ENCODE measurements at places on chromosomes 1 and 21.
A peak's percentile ranks its signal among the peaks of the same experiment; 100 is the strongest.

GRCh38 chr1:108817016-108817415, 39.9 kb downstream of the AKNAD1 start:
- peak; percentile 43 for DNase-seq

DNA sequence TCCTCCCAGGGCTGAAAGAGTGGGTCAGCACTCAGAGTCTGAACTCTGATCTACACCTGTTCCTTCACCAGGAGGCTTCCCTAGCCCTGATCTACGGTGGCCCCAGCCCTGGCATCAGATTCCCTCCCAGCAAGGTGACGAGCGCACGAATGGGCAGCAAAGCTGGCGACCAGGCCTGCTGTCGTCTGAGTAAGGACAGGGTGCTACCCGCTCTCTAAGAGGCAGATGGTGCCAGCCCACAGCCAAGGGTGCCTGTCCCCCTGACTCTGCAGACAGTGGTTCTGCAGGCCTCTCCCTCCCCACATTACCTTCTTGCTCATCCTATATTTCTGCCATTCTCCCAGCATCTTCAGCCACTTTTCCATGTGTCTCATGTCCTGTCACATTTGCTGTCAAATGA, 10.3 kb upstream of the SMYD3 start:
- DNase-seq, result no peak

DNA sequence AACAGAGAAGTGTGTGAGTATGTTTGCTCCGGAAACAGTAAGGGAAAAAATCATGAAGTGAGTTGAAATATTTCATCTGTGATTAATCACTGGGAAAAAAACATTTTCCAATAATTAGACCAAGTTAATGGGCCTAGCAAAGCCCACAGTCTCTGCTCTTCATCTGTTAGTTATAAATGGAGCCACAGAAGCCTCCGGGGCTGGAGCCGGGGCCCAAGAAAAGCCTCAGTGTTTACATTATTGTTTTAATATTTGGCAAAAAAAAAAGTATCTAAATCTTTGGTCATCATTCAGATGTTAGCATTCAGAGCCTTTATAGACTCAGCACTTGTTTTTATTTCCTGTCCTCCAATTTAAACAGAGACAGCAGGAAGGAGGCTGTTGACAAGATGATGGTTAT, 115.0 kb downstream of the UBE2U start:
- DNase-seq, result no peak

- DNase-seq, result no peak
These were observed 948 bp downstream of the TXLNA start for GRCh38 chr1:32180186-32181060.

DNA sequence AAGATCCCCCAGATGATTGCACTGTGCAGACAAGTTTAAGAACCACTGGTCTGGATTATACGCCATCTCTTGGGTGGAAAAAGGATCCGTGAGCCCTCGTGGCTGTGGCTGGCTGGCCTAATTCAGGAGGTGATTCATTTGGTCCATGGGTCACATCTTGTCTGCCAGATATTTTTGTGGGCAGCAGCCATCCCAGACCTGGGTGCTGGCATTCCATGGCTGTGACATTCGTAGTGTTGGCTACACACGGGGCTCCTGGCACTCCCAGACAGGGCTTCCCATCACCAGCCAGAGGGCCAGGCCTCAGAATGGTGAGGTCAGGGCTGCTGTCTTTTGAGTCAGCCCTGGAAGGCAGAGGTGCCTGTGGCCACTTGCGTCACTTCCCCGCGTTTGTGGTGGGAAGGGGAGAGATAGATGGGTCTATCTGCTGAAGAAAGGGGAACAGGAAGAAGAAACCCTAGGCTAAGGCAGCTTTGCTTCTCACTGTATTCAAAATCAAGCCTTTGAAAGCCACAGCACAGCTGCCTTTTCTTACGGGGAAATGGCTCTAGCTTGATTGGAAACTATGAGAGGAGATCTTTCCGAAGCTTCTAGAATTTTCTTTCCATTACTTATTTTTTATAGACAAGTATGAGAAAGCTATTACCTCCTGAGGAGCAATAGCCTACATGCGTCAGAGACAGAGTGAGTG, 32.4 kb downstream of the EIF2D start:
- DNase-seq, result peak; percentile 59

DNA sequence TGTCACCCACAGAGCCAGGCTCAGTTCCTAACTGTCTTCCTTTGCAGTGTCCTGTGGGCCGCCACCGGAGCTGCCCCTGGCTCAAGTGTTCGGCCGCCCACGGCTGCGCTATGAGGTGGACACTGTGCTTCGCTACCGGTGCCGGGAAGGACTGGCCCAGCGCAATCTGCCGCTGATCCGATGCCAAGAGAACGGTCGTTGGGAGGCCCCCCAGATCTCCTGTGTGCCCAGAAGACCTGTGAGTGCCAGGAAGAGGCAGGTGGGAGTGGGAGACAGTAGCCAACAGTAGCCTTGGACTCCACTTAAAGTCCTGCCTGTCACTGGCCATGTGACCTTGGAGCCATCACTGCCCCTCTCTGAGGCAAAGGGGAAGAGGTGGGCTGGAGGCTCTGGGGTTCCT, 16.6 kb downstream of the BCAN start:
- DNase-seq, result no peak

DNA sequence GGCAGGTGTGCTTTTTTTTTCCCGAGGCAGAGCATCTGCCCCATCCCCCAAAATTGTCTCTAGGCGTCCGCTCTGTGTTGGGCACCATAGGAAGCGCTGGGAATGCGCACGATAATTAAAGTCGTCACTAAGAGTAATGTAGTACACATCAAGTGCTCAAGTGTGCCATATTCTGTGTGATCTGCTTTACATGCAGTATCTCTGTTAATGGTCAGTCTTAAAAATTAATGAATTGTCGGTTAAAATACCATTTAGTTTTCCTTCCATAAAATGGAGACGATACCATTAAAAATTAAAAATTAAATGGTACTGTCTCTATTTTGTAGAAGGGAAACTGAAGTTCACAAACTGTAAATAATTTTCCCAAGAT, 544 bp upstream of the CCT8 start:
- no peak for DNase-seq
